ENCODE measurements at places on chromosomes 11 and 22.

DNA sequence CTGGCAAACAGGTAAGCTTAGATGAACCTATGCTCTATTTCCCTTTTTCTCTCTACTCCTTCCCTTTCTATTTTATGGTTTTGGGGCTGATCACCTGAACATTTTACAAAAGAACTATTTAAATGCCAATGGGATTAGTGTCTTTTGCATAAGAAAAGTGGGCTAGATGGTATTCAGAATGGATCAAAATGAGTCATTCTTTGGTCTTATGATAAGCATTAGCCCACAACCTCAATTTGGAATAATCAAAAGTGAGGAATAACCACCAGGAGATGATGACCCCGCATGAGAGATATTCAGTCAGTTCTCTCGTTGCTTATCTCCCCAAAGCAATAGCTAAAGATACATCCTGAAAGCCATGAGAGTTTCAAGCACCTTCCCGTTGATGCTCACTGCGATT is 399.0 kb upstream of the CADM1 start:
- no peak for DNase-seq

- no peak for DNase-seq
These were observed 1.4 kb downstream of the RIN1 start for GRCh38 chr11:66334605-66335442.

DNA sequence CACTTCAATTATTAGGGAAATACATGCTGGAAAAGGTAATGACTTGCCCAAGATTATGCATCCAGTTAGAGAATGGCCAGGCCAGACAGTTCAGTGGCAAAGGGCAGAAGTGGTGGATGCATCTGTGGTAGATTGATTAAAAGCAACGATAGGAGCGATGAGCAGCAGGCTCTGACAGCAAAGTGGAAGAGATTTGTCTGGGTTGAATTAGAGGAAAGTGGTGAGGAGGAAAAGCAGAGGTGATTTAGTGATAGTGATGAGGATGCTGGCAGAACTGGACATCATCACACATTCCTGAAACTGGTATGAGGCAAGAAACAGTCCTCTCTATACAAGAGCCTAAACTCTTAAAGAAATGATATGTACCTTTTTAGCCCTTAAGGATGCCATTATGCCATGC is 12.5 kb downstream of the HSD17B12 start:
- peak; percentile 38 for DNase-seq

DNA sequence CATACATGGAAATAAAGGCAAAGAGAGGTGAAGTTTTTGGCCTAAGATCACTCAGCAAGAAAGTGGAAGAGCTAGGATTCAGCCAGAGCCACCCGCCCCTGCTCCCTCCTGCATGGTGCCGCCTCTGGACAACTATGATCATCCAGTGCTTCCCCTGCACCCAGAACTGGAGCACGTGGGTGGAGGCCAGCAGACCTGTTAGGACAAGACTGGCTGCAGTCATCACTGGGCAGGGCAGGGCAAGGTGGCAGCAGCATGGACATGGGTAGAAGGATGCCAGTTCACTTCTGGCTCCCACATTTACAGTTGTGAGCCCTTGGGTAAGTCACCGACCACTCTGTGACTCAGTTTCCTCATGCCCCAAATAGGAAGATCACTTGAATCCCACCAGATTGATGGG is 131.0 kb downstream of the FBXO7 start:
- DNase-seq = no peak

- no peak for DNase-seq
These were observed 234 bp downstream of the SESN3 start for GRCh38 chr11:95230810-95231126.

GRCh38 chr22:19717691-19718455 is 3.6 kb downstream of the SEPTIN5 start:
- DNase-seq = peak; percentile 81

- no peak for DNase-seq
These were observed 65.2 kb downstream of the NFAM1 start for GRCh38 chr22:42366806-42367581.

DNA sequence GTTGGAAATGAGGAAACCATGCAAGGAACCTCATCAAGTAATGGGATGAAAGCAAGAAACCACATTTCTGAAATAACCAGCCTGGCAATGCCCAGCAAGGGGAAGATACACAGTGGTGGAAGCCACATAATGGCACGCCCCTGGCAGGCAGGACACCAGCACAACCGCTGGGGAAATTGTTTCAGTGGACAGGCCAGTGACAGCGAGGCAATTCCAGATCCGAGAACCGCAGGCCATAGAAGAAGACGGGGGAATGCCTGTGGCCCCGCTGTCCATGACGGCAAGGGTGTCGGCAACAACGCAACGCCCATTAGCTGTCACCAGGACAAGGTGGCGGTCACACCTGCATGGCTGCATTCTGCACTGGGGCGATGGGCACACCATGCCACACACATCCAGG is 1389.6 kb downstream of the BRD1 start:
- no peak for DNase-seq

DNA sequence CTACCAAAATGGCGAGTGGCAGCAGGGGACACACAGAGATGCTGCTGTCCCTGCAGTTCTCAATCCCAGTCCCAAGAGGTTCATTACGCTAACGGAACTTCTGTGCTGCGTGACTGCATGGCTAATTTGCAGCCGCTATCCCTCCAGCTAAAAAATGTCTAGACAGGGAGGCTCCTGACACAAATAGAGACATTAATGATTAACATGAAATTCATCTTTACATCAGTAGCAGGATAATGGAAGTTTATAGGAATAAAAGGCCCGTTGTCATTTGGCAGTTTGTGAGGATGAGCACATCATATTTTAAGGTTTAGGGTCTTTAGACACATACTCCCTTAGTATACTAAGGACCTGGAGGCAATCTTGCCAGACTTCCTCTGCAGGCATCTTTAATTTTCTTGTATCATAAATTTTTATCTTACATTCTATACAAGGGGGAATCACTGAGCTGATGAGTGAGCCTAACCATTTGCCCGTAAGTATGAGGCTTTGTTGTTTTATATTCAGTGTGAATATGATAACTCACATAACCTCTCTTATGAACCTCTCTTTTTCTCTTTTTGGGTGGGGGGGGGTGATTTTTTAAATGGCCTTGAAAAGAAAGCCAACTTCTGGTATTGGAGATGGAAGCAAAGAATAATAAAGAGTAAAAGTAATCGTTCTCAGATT is 99.8 kb upstream of the OR9G4 start:
- DNase-seq = peak; percentile 38

- no peak for DNase-seq
These were observed at the start of gene GAB2 for GRCh38 chr11:78417175-78417887. Gene GAB2 (minus strand): TSS chr11:78417820. CDS start chr11:78417720, 100 bp downstream.

DNA sequence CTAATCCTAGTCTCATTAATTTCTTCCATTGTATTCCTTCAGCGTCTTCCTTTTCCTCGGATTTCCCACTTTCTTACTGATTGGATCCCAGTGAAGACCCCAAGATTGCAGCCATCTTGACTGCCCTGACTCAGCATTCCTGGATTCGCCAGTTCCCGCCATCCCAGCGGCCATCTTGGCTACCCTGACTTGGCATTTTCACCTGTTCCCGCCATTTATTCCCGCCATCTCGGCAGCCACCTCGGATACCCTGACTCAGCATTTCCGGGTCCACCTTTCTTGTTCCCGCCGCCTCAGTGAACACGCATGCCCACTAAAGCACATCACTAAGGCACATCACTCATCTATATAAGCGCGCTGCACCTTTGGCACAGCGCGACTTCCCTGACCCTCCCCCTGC is 13.8 kb upstream of the OR56A3 start:
- no peak for DNase-seq

DNA sequence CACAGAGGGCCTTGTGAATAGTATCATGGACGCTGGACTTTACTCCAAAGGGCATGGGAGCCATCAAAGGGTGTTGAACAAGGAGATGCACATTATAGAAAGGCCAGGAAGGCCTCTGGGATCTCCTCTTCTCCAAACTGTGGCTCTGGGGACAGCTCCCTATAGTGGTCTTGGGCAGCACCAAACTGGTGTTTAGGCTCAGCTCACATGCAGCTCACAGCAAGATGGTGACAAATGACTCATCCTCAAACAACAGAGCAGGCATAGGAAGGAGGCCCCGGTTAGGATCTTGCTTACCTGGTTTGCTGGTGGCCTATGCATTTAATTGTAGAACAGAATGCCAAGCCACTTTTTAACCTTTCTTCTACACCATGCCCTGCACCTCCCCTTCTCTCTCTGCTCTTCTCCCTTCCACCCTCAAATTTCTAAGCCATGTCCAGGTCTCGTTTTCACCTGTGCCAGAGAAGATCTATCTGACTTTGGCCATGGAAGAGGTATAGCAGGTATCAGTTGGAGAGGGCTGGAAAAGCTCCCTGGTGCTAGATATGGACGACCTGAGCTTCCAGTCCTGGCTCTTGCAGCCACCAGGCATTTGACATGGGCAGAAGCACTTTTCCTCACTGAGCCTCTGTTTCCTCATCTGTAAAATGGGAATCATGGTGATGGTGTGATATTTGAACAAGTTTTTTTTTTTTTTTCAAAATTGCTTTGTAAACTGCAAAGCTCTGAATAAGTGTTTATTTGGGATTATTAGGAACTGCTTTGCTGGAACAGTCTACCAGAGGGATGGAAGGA is 14.4 kb upstream of the EHF start:
- no peak for DNase-seq
